Activated gamma-delta T cell (primary cell): ENCODE measurements at places on chromosomes 2 and 18.

DNA sequence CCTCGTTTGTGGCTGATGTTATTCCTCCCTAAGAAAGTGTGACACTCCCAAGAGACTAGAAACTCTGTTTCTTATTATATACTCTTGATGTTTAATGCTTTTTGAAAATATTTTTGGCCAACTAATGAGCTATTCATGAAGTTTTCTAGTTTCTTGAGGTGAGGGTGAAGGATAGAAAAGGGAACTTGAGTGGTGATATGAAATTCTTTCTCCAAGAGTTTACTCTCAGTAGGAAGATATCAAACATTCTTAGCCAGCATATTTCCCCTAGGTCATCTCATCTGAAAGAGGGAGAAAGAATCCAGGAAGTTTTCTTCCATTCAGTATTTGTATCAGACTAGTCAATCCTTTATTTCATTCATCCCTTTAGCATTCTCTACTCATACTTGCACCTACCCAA, 95.7 kb downstream of the MAP3K20 start:
- DNase-seq: no peak

DNA sequence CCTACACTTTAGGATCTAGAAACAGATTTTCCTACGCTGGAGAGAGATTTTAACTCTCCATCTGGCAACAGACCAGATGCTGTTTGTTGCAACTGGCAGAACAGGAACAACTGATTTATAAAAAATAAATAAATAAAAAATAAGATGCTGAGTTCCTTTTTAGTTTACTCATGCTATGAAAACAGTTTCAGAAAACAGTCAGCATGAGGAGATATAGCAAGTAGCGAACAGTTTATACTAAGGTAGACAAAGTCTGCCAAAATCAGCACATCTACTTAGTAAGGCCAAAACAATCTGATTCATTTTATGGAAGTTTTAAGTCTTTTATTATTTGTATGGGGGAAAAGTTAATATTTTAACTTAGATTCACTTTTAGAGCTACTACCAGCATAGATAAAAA, 974.0 kb upstream of the CNTNAP5 start:
- no peak for DNase-seq

DNA sequence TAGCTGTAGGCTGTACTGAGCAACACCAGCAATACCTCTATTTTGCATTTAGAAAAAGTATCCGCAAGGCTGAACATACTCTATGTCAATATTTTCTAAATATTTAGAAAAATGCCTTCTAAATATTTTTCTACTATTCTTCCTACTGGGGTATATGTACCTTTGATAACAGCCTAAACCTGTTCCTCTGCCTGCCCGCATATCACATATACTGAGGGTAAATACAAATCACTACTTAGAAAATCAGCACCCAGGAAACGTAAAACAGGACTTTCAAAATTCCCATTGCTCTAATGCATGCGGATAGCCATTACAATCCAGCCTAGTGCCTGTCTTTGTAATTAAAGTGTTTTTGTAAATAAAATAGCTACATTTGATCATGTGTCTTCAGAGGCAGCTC, 56.1 kb downstream of the NCKAP5 start:
- no peak for DNase-seq

GRCh38 chr2:226655871-226656270, 143.7 kb downstream of the IRS1 start:
- no peak for DNase-seq

DNA sequence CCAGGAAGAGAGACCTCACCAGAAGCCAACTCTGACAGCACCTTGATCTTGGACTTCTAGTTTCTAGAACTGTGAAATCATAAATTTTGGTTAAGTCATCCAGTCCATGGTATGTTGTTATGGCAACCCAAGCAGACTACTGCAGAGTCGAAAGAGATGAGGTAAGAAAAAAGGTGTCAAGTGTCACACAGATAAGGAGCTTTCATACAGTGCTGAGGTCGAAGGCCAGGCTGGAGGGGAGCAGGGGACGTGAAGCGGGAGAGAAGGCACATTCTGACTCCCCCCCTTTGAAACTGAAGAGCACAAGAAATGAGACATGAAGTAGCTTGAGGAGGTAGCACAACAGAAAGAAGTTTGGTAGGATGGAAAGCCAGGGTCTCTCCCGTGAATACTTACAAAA, 110.4 kb downstream of the ALK start:
- DNase-seq: no peak
